ENCODE measurements at places on chromosomes 7 and 10. TPM values are rescaled to one million over a fixed set of nuclear protein-coding genes. Genes with fewer than 3 reads are reported as not detected.

GRCh38 chr7:31020161-31020560 is 31.9 kb upstream of the ADCYAP1R1 start:
- no peak for DNase-seq

LRRC27 gene
- total RNA-seq: 12.2 TPM

AFAP1L2 gene
- 53.7 TPM for total RNA-seq

- no peak for DNase-seq
Observed at GRCh38 chr7:114150689-114151088, 231.9 kb upstream of the PPP1R3A start.

DNA sequence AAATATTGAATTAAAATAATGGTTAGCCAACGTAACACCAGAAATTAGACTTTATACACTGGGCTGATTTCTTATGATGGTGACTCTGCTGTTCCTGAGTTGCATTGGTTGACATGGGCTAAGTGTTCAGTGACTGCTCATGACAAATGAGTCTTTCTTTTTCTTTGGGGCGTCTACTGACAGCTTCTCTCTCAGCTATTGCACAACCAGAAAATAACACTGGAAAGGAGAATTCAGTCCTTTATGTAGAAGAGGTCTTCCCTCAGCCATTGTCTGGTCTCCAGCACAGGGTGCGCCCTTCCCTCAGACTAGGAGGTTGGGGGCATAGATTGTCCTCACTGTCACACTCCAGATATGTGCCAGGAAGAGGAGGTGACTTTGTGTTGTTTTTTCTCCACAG is 21.6 kb downstream of the PNLIP start:
- DNase-seq: no peak

ANKRD22 gene
- not detected for total RNA-seq

- DNase-seq: no peak
Observed at GRCh38 chr7:41750661-41751540, 48.0 kb upstream of the INHBA start.

ABCC2 gene
- total RNA-seq: 0.84 TPM

- DNase-seq: no peak
Observed at GRCh38 chr7:128795129-128795528, 3.4 kb downstream of the CCDC136 start.

GRCh38 chr10:35640474-35640873 is 1.6 kb downstream of the FZD8 start:
- peak; percentile 60 for DNase-seq

DNA sequence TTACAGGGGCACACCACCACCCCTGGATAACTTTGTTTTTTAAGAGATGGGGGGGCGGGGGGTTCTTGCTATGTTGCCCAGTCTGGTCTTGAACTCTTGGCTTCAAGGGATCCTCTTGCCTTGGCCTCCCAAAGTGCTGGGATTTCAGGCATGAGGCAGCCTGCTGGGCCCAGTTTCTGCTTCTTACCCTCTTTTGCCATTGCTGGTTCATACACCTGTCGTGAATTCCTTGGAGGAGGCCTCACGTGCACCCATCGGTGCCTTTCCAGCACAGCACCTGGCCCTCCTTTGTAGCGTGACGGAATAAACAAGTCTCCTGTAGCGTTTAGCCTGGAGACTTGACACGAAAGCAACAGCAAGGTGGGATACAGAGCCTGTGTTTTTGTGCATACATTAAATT is 75.5 kb downstream of the CARD11 start:
- DNase-seq: no peak

GRCh38 chr10:73058057-73058591 is 38.5 kb downstream of the P4HA1 start:
- DNase-seq: no peak

GRCh38 chr7:25580141-25580540 is 351.9 kb upstream of the NPVF start:
- DNase-seq: no peak

- no peak for DNase-seq
Observed at GRCh38 chr10:47421057-47421952, 37.2 kb upstream of the ZNF488 start.

DNA sequence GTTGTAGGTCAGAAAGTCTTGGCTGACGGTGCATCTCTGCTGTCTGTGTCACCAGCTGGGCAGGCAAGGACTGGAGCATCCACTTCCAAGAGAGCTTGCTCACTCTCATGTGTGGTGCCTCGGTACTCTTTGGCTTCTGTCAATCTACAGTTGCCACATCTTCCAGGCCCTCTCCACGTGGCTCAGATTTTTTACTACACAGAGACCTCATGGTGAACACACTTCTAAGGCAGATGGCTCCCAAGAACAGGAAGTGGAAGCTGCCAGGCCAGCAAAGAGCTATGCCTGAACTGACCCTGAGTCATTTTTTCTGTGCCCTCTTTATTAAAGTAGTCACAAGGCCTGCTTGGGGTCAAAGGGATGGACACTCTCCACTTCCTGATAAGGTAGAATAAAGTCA is 351.5 kb upstream of the AUTS2 start:
- DNase-seq: no peak

DNA sequence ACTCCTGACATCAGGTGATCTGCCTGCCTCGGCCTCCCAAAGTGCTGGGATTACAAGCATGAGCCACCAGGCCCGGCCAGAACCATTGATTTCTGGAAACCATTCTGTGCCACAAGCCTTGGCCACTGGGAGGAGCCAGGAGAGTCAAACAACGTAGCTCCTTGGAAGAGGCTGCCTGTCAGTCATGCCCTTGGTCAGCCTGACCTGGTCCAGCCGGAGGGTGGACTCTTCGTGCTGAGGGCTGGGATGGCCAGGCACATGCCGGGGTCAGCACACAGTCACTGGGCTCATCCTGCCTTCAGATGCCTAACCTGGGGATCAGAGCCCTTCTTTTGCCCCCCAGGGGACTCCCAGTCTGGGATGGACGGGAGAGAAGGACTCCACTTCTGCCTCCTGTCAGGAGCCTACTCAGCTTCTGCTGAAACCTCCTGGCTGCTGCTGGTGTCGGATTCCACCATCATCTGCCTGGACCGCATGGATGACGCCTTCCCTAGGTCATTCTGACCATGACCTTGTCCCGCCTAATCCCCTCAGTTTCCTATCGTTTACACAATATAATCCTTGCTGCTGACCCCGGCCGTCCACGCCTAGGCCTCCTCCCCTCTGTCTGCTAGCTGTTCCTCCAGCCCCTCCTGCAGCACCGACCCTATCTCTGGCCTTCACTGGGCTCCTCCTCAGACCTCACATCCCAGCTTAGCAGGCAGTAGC is 30.4 kb downstream of the TMEM270 start:
- no peak for DNase-seq

GRCh38 chr7:35015346-35015859 is 21.9 kb downstream of the DPY19L1 start:
- no peak for DNase-seq

MMD2 gene
- not detected for total RNA-seq

NUTM2A gene
- 2.5 TPM for total RNA-seq

GRCh38 chr7:157357129-157358040 is 20.6 kb downstream of the DNAJB6 start:
- no peak for DNase-seq

EBF3 gene
- 0.80 TPM for total RNA-seq

SLC29A4 gene
- 3.4 TPM for total RNA-seq

STAMBPL1 gene
- 26.7 TPM for total RNA-seq

SUGCT gene
- 9.0 TPM for total RNA-seq

CDHR1 gene
- 0.08 TPM for total RNA-seq

DNA sequence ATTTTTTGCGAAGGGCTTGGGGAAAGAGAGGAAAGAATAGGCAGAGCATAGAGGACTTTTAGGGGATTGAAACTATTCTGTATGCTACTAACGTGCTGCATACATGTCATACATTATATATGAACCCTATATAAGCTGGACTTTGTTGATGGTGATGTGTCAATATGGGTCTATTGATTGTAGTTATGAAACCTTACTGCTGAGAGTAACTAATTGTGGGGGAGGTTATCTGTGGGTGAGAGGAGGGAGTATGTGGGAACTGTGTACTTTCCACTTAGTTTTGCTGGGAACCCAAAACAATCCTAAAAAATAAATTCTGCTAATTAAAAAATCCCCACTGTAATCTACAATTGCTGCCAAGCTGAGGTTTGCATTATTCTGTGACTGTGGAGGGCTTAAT is 15.3 kb upstream of the CYP2C19 start:
- DNase-seq: no peak

POMZP3 gene
- 20.2 TPM for total RNA-seq

SH2B2 gene
- total RNA-seq: 4.5 TPM

CPA2 gene
- total RNA-seq: 3.5 TPM

SPDYE8 gene
- total RNA-seq: not detected

- DNase-seq: no peak
Observed at GRCh38 chr10:96380821-96381220, 22.0 kb upstream of the OPALIN start.

MLXIPL gene
- total RNA-seq: 0.71 TPM

- DNase-seq: no peak
Observed at GRCh38 chr7:68166525-68166924, 1169.9 kb downstream of the TYW1 start.

DNA sequence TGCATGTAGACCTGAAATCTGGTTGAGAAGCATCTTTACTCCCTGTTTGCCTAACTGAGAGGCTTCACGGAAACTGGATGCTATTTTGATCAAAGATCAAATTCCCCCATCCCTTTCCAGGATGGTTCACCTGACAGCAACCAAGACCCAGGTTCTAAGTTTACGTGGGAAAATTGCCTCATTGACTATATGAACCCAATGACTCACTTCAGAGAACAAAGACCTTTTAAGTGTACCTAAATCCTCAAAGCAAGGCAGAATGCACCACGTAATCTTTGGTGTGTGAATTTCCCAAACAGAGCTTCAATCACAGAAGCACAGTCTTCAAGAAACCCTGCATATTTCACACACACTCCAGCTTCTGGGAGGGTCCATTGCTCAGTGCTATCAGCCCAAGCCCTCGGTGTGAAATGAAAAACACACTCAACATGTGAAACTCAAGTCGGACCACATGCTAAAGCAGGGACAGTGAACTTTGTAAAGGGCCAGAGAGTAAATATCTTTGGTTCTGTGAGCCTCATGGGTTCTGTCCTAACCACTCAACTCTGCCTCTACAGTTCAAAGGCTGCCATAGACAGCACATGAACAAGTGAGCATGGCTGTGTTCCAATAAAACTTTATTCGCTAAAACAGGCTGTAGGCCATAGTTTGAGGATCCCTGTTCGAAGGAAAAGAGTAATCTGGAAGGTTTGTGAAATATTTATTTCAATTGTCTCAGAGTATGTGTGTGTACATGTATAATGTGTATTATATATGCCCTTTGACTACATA is 275.6 kb upstream of the FOXK1 start:
- no peak for DNase-seq

NEURL1 gene
- total RNA-seq: 3.1 TPM

GRCh38 chr10:124562425-124563060 is 100.9 kb downstream of the LHPP start:
- no peak for DNase-seq

- no peak for DNase-seq
Observed at GRCh38 chr7:119545118-119545517, 727.9 kb upstream of the KCND2 start.

PPP3CB gene
- total RNA-seq: 55.1 TPM

DNA sequence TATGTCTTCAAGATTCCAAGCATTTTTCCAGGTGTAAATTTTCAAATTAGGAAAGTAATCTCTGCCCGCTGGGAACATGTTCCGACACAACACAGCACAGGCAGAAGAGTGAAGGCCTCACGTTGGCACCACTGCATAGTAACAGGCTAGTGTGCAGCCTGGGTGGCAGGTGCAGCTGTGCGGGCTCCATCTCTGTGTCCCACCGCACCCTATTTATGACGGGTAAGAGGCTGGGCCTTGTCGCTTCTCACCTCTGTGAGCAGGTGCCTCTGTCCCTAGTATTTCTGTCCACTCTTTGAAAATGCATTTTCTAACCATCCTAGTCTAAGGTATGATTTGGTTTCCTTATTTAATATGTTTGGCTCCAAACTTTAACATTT is 24.1 kb downstream of the VIPR2 start:
- DNase-seq: no peak

DNA sequence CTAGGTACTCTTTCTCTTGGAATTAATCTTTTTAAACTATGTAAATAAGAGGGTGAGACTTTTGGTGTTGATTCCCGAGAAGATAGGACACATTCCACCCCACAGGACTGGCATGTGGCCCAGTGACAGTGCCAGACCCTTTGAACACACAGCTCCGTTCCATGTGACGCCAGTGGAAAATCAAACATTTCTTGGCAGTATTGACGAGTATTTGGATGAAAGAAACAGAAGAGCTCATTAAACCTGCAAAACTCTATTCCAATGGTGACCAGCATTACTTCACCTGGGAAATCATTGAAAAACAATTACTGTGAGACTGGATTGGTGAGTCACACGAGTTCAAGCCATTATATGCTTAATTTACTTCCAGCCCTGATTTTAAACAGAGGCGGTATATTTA is 25.8 kb downstream of the AKR1E2 start:
- DNase-seq: no peak

GRCh38 chr10:121296881-121297585 is 301.2 kb downstream of the FGFR2 start:
- no peak for DNase-seq

DNA sequence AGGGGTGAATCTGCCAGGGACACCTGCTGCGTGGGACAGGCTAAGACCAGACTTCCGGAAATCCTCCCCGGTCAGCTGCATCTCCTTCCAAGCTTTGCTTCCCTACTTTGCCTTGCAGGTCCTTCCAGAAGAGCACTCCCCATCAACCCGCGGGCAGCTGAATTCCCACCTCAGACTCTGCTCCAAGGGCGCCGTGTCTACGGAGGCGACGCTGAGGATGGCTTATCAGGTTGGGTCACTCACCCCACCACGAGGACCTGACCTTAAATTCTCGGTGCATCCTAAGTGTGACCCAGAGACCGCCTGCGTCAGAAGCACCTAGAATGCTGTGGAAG is 78.9 kb upstream of the KMT2C start:
- no peak for DNase-seq

- no peak for DNase-seq
Observed at GRCh38 chr10:26481914-26482550, 43.9 kb downstream of the APBB1IP start.

- DNase-seq: no peak
Observed at GRCh38 chr10:115879372-115880089, 393.5 kb downstream of the GFRA1 start.

GRCh38 chr10:111430070-111430469 is 353.2 kb downstream of the ADRA2A start:
- no peak for DNase-seq

IL2RA gene
- total RNA-seq: not detected

DNA sequence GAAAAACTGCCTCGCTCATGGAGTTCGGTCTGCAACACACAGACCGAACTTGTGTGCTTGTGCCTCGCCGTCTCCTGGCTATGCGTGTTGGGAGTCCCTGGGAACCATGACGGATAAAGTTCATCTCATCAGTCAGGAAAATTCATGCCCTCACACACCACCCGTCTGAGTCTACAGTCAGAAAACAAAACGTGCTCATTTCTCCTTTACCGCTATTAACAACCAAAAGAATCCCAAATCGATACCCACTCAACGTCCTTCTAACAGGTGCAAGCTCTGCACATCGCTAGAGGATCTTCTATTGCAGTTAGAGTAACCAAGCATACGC is 13.6 kb downstream of the CNPY1 start:
- no peak for DNase-seq

SAMD9L gene
- 12.5 TPM for total RNA-seq

EPHB4 gene
- 119 TPM for total RNA-seq

- DNase-seq: no peak
Observed at GRCh38 chr7:301291-302053, 11.5 kb downstream of the FOXL3 start.

- no peak for DNase-seq
Observed at GRCh38 chr7:20050241-20050966, 166.8 kb downstream of the MACC1 start.

TRIM50 gene
- total RNA-seq: not detected

Data from ovary (tissue), 10 donors.